ENCODE measurements at places on chromosomes 5 and 9.
A peak's percentile ranks its signal among the peaks of the same experiment; 100 is the strongest.

GRCh38 chr5:74361406-74362358 lies 278.8 kb downstream of the ENC1 start:
- no peak for DNase-seq

DNA sequence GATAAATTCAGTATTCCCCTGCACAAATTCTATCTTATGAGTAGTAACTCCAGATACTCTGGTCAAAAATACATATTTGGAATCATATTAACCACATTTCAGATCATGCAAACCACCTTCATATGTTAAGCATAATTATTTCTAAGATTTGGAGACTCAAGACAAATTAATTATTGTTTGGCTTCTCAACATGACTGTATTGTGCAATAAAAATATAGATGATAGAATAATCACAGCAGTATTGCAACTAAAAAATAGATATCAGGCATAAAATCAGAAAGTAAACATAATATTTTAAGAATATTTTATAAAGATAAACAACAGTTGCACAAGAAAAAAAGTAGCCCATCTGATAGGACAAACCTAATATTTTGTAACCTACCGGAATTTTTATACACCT lies 1767.6 kb upstream of the NUDT12 start:
- no peak for DNase-seq

DNA sequence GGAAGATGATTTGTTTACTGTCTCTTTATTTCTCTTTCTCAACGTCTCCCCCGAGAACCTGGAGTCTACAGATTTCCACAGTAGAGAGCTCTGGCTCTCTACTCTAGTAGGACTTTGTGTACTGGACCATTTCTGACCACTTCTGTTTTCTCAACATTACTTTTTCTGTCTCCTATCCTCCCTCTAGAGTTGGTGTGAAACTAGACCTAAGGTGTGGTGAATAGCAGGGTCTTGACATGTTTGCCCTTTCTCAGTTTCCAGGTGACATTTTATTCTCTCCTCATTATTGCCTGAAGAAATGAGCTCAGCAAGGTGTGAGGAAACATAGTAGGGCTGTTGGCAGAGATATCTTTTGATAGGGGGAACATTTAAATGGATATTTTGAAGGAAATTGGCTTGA lies 62.1 kb upstream of the IL6ST start:
- DNase-seq, result no peak

DNA sequence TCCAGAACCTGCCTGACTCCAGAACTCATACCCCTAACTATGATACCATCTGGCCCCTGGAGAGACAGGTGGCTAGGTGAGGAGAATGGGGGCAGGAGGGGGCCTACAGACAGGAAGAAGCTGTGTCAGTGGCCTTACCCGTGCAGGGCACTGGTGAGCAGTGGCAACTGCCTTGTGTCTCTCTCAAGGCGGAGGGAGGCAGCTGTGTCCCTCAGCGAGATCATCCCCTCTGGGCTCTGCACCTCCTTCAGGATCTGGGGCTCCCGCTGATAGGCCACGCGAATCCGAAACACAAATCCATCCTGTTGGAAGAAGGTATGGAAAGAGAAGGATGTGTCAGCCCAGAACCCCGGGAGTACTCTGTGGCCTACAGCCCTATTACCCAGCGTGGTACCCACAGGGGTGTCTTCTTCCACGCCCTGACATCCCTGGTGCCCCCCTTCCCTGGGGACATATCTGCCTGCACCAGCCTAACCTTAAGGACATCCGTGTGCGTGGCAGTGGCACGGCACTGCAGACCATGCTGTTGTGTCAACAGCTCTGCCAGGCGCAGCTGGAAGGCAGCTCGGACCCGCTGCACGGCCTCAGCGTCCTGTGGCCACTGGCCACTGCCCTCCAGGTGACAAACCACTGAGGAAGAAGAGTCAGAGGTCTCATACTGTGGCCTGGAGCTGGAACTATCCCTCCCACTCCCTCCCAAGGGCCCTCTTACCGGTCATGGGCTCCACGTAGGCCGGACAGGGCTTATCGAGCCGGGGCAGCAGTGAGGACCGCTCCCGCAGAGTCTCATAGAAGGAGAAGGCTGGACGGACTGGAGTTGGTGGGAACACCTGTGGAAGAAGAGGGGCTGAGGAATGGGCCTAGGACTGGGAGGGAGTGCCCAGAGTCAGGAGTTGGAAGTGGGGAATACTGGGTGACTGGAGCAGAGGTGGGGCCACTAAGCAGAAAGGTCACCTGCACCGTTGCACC lies 7.8 kb downstream of the NOL6 start:
- no peak for DNase-seq

DNA sequence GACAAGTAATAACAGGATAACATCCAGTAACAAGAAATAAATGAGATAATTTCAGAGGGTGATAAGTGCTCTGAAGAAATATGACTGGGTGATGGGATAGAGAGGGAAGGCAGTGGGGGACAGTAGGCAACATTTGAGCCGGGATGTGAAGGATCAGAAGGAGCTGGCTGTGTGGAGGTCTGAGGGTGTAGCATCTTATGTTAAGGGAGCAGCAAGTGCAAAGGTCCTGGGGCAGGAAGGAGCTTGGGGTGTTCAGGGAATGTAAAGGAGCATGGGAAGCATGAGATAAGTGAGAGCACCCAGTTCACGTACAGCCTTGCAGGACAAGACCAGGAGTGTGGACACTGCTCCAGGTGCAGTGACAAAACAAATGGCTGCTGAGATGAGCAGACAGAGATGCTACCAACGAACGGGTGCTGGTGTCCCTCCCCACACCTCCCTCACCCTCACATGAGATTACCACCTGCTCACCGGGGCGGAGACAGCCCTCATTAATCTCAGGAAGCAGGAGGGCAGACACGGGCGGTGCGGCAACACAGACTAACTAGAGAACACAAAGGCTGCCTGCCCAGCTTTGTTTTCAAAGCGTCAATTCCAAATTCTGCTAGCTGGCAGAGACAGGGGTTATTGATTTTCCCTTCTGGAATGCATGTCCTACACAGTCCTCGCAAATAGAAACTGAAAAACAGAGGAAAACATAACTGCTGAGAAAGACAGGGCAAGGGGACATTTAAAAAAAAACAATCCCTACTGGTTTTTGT lies 298.1 kb upstream of the PANK3 start:
- no peak for DNase-seq

GRCh38 chr9:135087489-135087792 lies at the start of gene OLFM1:
Gene OLFM1, plus strand, starts transcription at chr9:135087668. Its CDS starts 322 bp downstream, at chr9:135087990.
- no peak for DNase-seq

GRCh38 chr5:14551211-14551610 lies 30.4 kb upstream of the OTULINL start:
- no peak for DNase-seq

GRCh38 chr9:83588256-83588655 lies 34.7 kb upstream of the IDNK start:
- no peak for DNase-seq

DNA sequence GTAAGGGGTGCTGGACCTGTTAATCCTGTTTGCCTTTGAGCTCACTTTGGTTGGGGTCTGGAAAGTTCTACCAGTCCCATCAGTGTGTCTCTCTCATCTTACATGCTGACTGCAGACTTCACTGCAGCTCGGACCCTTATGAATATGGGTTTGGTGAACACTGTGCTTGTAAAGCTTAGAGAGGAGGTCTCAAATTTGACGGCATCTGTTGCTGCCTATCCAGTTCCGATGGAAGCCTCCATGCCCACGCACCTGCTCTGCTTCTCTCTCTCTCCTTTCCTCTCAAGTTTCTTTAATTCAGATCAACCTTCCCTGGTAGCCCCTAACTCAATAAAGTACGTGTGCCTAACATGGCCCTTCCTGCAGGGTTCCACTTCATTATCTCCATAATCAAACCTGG lies 217.9 kb downstream of the HSPA4 start:
- DNase-seq, result no peak

GRCh38 chr9:126758916-126759585 lies 45.8 kb upstream of the ZBTB43 start:
- no peak for DNase-seq

- DNase-seq, result peak; percentile 22
Observed at GRCh38 chr5:173327948-173328843, at the start of gene STC2. Gene STC2, minus strand, starts transcription at chr5:173328414. Its CDS starts 221 bp downstream, at chr5:173328193.

GRCh38 chr5:77015938-77016569 lies 14.2 kb upstream of the AGGF1 start:
- no peak for DNase-seq

- no peak for DNase-seq
Observed at GRCh38 chr5:137269274-137269673, 229.9 kb downstream of the SPOCK1 start.

- no peak for DNase-seq
Observed at GRCh38 chr9:2086116-2086515, 71.0 kb downstream of the SMARCA2 start.

GRCh38 chr5:2675548-2675947 lies 75.9 kb downstream of the IRX2 start:
- no peak for DNase-seq

DNA sequence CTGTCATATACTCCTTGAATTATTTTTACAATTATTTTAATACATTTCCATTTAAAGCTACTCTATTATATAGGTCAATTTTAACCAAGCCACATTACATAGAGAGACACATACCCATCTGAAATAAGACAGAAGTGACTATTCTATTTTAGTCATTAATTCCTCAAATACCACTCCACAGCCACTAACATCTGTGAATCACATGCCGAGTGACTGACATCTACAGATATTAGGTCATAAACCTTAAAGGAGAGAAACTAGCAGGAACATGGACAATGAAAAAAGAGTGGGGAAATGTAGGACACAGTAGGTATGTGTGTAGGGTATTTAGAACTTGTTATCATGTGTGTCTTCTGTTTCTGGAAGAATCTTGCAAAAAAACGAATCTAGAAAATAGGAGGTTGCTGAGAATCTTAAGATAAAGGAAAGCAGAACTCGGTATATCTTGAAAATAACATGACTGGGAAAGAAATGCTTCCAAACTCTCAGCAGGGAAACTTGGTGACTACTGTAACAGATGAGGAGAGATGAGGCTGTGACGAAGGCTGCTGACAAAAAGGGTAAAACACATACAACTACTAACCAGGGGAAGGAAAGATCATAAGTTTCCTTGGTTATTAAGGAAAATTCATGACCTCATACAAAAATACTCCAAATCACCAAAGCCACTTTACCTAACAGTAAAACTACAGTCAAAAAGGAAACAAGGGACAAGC lies 84.6 kb downstream of the PLPP1 start:
- no peak for DNase-seq

- DNase-seq, result no peak
Observed at GRCh38 chr5:108637134-108637533, 110.6 kb upstream of the FER start.

- DNase-seq, result no peak
Observed at GRCh38 chr5:145752947-145753346, 82.2 kb downstream of the PRELID2 start.

GRCh38 chr9:74942801-74943200 lies 9.9 kb downstream of the C9orf40 start:
- DNase-seq, result no peak

GRCh38 chr5:131814990-131815389 lies 18.2 kb upstream of the FNIP1 start:
- no peak for DNase-seq

DNA sequence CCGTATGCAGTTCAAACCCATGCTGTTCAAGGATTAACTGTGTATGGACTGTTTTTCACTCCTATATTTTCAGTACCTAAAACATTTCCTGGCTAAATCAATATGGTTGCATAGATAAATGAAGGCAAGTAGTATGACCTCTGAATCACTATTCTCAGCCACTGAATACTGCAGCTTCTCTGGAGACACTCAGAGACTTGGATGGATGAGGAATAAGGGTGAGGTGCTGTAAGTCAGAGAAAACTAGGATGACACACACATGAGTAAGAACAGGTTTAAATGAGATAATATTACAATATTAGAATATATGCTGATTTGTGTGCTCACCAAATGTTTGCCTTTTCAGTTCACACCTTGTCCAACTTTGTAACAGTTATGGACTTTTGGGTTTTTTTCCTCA lies 26.0 kb upstream of the ANXA1 start:
- DNase-seq, result no peak

DNA sequence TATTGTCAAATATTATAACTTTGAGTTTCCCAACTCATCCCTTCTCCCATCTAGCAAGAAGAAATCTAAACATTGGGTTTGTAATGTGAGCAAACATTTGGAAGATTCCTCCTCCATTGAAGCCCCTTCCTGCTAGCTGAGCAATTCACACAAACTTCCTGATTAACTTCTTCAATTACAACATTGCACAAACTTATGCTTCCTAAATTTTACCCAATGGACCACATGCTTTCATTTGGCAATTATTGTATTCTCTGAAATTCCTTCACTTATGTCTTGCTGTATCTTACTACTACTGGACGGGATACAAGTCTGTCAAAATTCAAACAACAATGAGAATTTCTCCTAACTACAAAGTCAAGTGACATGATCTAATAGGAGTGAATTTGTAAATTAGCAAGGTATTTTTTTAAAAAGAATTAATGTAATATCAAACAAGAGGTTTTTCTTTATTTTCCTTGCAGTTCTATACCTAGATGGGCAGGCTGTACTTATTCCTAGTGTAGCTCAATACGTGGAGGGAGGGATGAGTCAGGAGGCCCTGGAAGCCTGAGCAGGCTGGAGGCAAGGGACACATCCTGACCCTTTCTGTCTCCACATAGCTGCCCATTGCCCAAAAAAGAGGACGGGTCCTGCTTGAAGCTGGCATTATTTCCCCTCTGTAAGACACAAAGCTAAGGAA lies 11.8 kb upstream of the IFNW1 start:
- DNase-seq, result no peak

DNA sequence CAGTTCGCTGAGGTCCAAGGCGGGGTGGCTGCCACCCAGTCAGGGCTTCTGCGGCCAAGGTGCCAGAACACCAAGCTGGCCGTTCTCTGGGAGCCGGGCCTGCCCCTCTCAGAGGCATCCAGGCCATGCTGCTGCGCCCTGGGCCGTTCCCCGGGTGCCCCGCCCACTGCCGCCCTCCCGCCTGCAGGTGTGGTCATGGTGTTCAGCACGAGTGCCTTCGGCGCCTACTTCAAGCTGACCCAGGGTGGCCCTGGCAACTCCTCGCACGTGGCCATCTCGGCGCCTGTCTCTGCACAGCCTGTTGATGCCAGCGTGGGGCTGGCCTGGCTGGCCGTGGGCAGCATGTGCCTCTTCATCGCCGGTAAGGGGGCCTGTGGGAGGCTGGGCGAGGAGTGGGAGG lies 7.7 kb downstream of the SLC2A8 start:
- no peak for DNase-seq

- DNase-seq, result no peak
Observed at GRCh38 chr9:112754578-112754977, 4.0 kb downstream of the SNX30 start.

Data from stimulated activated CD4-positive, alpha-beta T cell treated with anti-CD3 and anti-CD28 coated beads, Interleukin-1b, Interleukin-23, amount 100 ng/mL, for 1 hour (primary cell).